Keratinocyte (primary cell): ENCODE measurements at places on chromosomes 3 and 15.

GRCh38 chr3:11465744-11466616 lies 177.7 kb downstream of the VGLL4 start:
- peaks cover 1% of the 10 kb centered on the region for H3K36me3 ChIP-seq
- H3K27me3 ChIP-seq = no peaks in the 10 kb centered on the region
- no peak overlapping the region for H3K4me3 ChIP-seq
- H3K4me1 ChIP-seq = no peaks in the 10 kb centered on the region
- no peak overlapping the region for H3K27ac ChIP-seq
- no peak for DNase-seq

DNA sequence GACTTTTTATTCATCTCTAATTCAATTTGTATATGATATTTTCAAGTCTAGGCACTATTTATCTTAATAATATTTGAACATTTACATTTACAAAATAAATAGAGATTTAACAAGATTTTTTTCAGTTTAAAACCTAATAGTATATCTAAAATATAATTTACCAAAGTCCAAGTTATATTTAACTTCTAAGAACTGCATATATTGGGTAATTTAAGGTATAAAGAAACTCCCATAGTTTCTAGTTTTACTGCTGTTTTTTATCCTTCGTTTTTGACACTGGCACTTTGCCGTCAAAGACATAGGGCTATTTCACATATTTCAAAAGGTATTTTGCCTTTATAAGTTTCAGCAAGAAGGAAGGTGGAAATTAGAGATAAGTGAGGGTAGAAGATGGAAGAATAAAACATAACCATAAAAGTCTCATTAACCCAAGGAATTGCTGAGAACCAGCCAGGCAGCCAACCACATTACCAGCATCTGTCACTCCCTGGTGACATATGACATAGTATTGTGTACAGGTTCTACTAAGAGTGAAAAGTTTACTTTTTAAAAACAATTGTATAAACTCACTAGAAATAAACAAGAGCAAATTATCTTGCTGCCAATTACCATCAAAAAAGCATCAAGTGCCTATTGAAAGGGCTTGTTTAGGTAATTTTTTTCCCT lies 251.5 kb downstream of the NSUN3 start:
- H3K27me3 ChIP-seq = no peaks in the 10 kb centered on the region
- H3K4me1 ChIP-seq = no peaks in the 10 kb centered on the region
- DNase-seq = no peak
- no peak overlapping the region for H3K27ac ChIP-seq
- H3K36me3 ChIP-seq = no peaks in the 10 kb centered on the region

DNA sequence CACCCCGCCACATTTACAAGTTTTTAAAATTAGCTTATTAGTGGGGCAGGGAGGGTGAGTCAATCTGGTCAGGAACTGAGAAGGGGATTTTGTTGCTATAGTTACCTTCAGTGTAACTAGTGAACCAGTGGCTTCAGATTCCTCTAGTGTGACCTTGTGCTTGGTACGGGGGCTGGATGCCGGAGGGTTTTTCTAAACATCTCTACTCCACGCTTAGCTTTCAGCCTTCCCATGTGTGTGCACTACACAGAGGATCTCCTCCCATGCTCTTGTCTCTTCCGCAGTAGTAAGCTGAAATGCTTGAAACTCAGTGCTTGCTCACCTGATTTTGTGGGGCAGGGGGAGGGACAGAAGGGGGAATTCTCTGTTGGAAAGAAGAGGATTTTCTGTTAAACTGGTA lies 67.9 kb upstream of the AKAP13 start:
- H3K27me3 ChIP-seq = no peaks in the 10 kb centered on the region
- H3K4me1 ChIP-seq = no peaks in the 10 kb centered on the region
- H3K4me3 ChIP-seq = no peak overlapping the region
- no peaks in the 10 kb centered on the region for H3K36me3 ChIP-seq
- no peak overlapping the region for H3K27ac ChIP-seq

DNA sequence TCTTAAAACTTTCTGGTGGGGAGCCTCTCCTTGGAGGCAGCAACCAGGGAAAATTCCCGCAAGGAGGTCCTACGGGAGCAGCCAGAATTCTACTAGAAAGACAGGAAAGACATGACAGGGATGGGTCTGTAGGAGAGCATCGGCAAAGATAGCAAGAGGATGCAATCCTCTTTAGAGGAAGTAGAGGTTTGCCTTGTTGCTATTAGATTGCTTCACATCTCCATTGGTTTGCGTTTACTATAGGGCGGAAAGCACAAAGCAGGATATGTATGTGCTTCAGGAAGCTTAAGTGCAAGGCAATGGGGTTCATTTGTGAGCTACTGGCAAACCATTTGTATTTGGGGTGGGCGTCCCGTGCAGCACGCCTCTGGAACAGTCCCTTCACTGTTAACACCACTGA lies 193.0 kb downstream of the RORA start:
- DNase-seq = no peak
- H3K4me3 ChIP-seq = no peak overlapping the region
- no peaks in the 10 kb centered on the region for H3K4me1 ChIP-seq

- no peaks in the 10 kb centered on the region for H3K27me3 ChIP-seq
- no peak for DNase-seq
- no peaks in the 10 kb centered on the region for H3K36me3 ChIP-seq
- no peaks in the 10 kb centered on the region for H3K4me1 ChIP-seq
These were observed 46.8 kb downstream of the CYP11A1 start for GRCh38 chr15:74320352-74321247.

- peaks cover 13% of the 10 kb centered on the region for H3K4me1 ChIP-seq
- H3K27ac ChIP-seq = no peak overlapping the region
- no peaks in the 10 kb centered on the region for H3K36me3 ChIP-seq
- DNase-seq = no peak
- no peak overlapping the region for H3K4me3 ChIP-seq
These were observed 26.6 kb downstream of the SUCNR1 start for GRCh38 chr3:151899996-151900395.

DNA sequence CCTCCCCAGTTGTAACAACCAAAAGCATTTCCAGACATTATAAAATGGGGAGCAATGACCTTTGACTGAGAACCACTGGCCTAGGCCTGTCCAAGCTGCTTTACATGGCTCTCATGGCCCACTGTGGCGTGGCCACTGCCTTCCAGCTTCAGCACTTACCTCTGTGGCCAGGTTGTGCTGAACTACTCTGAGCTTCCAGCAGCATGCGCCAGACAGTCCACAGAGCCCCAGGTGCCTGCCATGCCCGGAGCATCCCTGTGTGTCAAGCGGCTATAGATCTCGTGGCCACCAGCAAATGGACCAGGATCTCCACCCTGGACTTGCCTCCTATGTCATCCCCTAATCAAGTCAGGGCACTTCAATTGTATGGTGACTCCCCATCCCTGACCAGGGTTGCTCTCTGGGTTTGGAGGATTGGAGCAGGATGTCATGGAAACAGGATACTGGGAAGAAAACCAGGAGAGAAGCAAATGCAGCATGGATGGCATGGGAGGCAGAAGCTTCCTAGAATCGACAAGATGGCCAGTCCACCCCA lies 199.7 kb downstream of the UACA start:
- H3K36me3 ChIP-seq = no peaks in the 10 kb centered on the region
- DNase-seq = no peak
- H3K27me3 ChIP-seq = peaks cover 43% of the 10 kb centered on the region
- H3K4me1 ChIP-seq = no peaks in the 10 kb centered on the region
- H3K4me3 ChIP-seq = no peak overlapping the region

DNA sequence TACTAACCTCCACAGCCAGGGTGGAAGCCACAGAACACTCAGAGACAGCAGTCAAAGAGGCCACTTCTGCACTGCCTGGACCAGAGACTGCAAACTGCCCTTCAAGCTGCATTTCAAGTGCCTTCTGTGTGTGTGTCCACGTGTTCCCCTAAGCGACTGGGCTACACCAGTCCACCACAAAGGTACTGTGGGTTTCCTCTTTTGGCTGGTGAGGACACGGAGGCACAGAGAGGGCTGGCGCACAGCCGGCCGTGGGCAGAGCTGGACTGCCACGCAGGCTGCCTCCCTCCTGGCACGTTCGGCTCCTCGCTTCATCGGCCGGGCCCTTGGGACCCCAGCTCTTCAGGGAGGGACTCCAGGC lies 60.9 kb downstream of the MGLL start:
- no peaks in the 10 kb centered on the region for H3K4me1 ChIP-seq
- no peak overlapping the region for H3K27ac ChIP-seq
- H3K27me3 ChIP-seq = no peaks in the 10 kb centered on the region
